ENCODE measurements at places on chromosomes 1 and 21.

DNA sequence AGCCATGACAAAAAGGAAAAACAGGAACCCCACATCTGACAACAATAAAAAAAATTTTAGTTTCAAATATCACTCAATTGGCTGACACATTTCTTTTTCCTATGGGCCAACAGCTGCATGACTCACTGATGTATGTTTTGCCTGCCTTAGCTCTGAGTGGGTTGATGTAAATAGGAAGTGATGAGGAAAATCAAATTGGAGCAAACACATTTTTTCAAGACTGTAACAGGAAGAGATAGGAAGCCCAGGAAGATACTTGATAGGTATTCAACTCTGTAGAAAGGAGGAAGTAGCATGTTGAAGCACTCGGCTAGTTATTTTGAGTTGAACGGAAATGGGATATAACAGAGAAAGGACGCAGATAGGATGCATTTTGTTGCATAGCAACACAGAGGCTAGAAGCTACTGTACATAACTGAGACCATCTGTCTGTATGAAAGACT, 168.0 kb upstream of the NR5A2 start:
- DNase-seq, result peak; percentile 12

- DNase-seq, result no peak
These were observed 15.2 kb downstream of the PLPPR4 start for GRCh38 chr1:99279525-99279924.

DNA sequence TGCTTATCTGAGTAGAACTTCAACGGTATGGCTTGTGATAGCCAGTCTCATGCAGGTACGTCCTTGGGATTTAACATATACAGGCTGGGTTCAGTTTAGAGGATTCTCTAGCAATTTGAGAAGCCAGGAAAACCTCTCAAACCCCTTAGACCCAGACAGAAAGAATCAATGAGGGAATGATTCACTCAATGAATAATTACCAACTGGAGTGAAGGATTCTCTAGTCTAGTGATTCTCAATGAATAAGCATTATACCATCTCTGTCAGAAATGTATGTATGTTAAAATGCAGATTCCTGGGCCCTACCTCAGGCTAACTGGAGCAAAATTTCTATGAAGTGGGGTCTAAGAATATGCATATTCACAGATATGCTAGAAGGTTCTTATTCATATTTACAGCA, 54.5 kb upstream of the APP start:
- no peak for DNase-seq

GRCh38 chr1:29356663-29357062, 120.3 kb downstream of the PTPRU start:
- no peak for DNase-seq

DNA sequence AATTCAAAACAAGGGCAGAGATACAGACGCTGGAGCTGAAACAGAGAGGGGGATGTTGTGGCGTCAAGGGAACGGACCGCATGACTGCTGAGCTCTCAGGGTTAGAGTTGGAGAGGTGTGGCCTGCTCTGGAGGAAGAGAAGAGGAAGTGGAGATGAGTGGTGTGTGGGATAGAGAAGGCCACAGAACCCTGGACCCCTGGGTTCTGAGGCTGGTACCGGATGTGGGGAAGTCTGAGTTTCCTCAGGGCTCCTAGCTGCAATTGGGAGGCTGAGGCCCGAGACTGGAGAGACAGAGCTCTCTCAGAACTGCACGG, 1.8 kb downstream of the BCAN start:
- DNase-seq, result no peak

- DNase-seq, result no peak
These were observed 5.0 kb downstream of the UQCRHL start for GRCh38 chr1:15802234-15802965.

DNA sequence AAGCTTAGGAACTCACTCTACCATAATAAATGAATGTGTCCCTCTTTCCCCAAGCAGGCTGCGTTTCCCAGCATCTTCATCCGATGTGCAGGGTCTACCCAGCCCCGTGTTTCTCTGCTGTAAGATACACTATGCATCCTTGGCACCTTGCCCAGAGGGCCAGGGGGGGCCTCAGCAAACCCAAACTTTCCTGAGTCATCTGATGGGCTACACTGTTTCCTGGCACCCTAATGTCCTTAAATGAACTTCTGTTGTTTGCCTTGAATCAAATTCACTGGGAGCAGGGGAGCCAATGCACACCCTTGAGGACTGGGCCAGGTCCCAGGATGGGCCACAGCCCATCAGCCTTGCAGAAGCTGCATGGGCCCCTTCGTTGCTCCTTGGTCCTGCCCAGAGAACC, 145.5 kb downstream of the IGSF21 start:
- DNase-seq, result no peak

GRCh38 chr21:43927591-43928221, 62.7 kb downstream of the AGPAT3 start:
- DNase-seq, result no peak
